Activated naive CD4-positive, alpha-beta T cell treated with anti-CD3 and anti-CD28 coated beads, Interleukin-2, amount 50 U/mL, for 16 hours (primary cell): ENCODE measurements at places on chromosomes 7 and 10.

GRCh38 chr7:138137423-138138171 lies 61.3 kb downstream of the AKR1D1 start:
- no peak for DNase-seq

GRCh38 chr10:70652761-70653657 lies 19.3 kb upstream of the ADAMTS14 start:
- DNase-seq: no peak

GRCh38 chr10:62696798-62697197 lies 107.7 kb upstream of the ADO start:
- DNase-seq: no peak

- no peak for DNase-seq
Observed at GRCh38 chr10:116716381-116716780, 26.0 kb downstream of the HSPA12A start.

DNA sequence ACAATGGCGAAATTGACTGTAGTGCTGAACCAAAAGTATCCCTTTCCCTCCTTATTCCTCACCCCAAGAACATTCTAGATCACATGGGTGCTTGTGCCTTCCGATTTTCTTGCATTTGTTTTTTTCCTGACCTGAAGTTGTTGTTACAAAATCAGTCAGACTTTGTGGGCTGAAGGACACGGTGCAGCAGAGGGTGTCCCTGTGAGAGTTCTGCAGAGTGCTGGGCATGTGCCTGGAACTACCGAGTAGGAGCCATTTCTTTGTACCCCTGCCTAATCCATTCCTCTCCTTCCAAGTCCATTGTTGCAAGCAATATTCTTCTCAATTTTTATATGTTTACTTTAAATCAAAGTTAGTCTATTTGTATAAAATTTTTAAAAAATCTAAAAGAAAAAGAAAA lies 35.3 kb upstream of the GJD4 start:
- no peak for DNase-seq

DNA sequence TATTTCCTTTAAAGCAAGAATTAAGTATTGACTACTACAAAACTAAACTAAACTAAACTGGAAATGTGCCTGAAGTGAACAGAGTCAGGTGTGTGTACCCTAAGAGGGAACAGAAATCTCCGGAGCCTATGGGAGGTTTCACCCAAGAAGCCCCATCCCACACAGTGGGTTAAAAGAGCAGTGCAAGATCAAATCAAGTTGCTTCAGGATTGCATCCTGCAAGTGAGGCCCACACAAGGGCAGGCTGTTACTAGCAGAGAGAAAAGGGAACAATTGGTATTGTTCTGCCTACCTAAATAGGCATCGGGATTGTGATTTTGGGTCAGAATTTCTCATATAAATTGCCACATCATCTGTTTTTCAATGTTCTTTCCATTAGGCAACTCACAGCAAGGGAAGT lies 113.3 kb upstream of the CDC14C start:
- DNase-seq: no peak

- DNase-seq: no peak
Observed at GRCh38 chr10:34813626-34814222, 1.4 kb downstream of the PARD3 start.

DNA sequence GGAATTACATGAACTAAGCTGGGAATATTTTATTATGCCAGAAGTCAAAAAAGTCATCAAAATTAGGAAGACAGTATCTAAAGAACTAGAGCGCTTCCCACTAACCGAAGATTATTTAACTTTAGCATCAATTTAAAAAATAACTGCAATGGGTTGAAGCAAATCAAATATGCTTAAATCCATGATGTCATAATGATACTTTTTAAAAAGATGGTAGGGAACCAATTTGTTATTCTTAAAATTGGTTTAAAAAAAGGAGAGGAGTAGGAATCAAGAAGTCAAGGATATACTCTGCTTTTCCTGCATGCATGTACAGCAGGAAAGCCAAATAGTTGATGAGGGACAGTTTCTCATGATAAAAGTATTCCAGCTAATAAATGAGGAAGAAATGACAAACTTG lies 3.2 kb upstream of the ASAH2 start:
- no peak for DNase-seq

- DNase-seq: no peak
Observed at GRCh38 chr10:13115832-13116803, 16.2 kb downstream of the OPTN start.

DNA sequence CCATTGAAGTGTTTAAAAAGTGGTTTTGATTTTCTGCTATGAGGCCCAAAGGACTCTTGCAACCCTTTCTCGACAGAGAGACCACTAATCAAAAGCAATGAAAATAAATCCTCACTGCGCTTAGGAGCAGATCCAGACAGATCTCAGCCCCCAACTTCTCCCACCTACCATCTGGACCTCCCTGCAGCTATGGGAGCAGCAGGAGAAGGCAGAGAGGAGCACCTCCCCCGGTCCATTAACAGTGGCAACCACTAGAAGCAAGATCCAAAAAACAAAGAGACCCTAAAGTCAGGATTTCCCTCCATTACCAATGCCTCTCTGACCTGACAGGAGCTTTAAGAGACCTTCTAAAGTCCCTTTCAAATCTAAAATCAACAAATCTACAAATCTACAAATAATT lies 99.0 kb upstream of the LSM8 start:
- no peak for DNase-seq

GRCh38 chr10:13351340-13351915 lies 3.3 kb upstream of the SEPHS1 start:
- peak; percentile 16 for DNase-seq

DNA sequence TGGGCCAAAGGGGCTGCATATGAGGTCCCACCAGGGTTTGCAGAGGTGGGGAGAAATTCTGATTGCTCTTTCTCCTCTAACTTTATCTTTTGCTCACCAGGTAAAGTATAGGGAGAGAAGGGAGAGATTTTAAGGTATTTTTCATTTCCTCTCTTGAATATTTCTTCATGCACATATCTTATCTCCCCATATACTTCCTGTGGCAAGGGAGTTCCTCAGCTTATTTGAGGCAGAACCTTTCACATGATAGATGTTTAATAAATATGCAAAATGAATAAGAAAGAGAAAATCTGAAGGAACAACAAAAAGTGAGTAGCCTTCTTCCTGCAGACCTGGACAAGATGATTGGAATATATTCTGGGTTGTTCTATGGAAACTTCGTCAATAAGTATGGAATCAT lies 67.4 kb upstream of the PDCD4 start:
- DNase-seq: no peak

DNA sequence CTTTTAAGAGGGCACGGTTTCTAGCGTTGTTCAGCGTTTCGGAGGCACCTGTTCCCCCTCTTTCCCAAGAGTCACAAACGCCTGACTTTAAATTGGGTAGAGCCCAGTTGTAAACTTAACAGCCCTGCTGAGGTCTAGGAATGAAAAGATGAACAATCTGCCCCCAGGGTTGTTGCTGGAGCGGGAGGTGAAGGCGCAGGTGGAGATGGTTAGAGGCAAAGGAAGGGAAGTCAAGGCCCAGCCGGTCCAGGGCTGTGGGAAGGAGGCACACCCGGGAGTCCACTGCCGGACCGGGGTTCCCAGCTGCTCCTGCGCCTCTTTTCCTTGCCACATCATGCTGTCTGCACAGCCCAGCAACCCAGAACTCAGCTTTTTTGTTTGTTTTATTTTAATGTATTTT lies 770 bp downstream of the PRXL2A start:
- DNase-seq: no peak

DNA sequence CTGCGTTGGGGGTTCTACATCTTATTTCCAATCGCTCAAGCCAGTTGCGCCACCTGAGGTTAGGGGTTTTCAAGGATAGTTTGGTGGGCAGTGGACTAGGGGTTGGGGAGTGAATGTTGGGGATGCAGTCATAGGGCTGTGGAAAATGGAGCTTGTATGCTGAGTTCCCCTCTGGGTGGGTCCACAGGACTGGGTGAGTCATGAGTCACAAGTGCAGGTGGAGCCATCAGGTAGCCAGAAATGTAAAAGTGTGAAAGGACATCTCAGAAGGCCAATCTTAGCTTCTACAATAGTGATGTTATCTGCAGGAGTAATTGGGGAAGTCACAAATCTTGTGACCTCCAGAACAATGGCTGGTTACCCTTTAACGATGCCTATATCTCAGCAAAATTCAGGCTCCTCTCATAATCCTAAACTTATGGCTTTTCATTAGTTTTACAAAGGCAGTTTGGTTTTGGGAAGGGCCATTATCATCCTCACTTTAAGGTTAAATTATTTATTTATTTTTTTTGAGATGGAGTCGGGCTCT lies 18.0 kb upstream of the MKRN1 start:
- no peak for DNase-seq

DNA sequence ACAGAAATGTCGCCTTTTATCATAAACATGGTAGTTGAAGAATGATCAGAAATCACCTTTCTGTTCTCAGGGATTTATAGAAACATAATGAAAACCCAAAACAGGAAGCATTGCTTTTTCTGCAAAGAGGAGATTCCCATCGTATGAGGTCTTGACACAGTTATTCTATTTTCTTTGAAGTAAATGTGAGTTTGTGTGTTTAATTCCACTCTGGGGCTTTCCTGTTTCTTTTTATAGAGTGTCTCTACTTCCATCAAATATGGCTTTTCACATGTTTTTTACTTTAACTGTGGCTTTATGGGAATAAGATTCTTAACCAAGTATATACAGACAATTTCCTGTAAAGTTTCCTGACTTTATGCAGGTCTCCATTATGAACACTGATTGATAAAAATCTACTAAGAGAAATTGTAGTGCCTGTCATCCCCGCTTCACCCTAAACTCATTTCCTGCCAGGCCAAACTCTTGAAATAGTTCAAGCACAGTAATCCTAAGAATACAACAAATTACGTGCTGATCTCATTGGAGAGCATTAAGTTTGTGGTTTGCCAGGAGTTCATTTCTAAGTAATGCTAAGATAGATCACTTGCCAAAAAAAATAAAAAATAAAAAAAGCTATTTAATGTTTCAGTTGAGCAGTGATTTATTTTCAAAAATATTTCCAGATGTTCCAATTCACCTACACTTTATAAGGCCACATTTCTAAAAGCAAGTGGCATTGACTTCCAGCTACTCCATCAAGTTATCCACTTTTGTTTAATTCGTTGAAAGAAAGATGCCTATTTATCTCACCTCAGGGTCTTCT lies 52.2 kb upstream of the SEC61G start:
- DNase-seq: no peak

DNA sequence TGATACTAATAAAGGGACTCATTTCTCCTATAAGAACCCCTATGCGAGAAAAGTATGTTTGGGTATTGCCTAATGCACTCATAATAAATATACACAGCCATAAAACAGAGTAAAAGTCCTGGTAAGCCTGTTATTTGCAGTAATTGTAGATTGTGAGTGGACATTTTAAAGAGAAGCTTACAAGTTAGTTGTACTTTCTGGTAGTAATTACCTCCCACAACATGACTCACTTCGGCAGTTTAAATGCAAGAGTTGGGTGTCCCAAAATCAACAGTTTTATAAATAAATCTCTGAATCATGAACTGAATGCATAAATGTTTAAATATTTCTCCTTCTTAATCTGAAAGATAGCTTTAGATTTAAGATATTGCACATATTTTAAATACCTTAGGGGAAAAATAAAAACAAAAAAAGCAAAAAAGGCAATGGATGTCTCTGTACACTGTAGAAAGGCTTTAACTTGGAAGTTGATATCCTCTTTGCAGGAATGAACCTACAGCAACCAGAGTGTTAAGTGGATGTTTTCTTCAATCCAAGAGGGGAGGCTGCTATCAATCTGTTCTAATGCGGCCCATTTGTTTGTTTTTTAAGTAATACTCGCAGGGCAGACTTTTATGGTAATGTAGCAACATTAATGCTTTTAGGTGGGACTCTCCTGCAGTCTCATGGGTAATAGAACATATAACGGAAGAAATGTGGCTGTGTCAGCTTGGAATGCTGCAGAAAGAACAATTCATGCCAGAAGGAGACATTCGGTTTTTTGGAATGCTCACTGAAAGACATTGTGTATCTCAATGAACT lies 57.3 kb upstream of the ZEB1 start:
- no peak for DNase-seq

GRCh38 chr10:11714750-11715365 lies 27.3 kb upstream of the ECHDC3 start:
- no peak for DNase-seq

GRCh38 chr7:135716677-135717238 lies 11.2 kb downstream of the SLC13A4 start:
- no peak for DNase-seq

DNA sequence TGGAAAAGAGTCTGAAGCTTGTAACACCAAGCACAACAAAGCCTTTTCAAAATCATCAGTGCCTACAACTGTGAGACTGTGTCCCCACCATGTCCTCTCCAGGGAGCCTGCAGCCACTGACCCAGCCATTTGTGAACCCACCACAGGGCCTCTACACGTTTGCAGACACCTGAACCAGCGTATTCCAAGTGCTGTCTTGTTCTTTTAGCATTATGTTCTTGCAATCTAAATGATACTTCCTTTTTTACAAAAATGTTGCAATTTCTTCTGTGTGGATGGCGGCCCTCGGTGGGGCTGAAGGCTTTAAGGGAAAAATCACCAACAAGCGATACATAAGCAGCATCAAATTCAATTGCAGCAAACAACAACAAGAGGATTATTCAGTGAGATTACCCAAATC lies 403.2 kb upstream of the MGMT start:
- DNase-seq: no peak

GRCh38 chr10:18254086-18254485 lies 113.9 kb downstream of the CACNB2 start:
- no peak for DNase-seq

GRCh38 chr7:38839851-38840250 lies 69.1 kb downstream of the VPS41 start:
- no peak for DNase-seq

GRCh38 chr7:114567416-114567815 lies 152.8 kb downstream of the FOXP2 start:
- DNase-seq: no peak

- DNase-seq: no peak
Observed at GRCh38 chr7:66323114-66323796, 118.1 kb downstream of the TPST1 start.

- DNase-seq: no peak
Observed at GRCh38 chr7:7519056-7519455, 16.6 kb downstream of the COL28A1 start.

DNA sequence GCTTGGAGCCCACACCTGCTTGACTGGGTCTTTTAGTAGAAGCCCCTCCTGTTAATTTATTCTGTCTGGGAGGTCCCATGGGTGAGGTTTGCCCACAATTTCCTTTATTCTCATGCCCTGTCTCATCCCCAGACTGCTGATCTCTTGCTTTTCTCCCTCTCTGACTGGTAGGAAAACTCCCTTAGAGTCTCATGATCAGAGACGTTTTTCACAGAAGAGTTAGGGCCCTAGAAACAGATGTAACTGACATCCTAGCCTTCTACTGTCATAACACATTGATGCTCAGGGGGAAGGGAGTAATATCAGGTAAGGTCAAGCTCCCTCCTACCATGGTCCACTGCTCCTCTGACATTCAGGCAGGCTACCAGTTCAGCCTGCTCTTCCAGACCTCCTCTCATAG lies 43.7 kb upstream of the WASL start:
- no peak for DNase-seq

GRCh38 chr10:51471271-51471670 lies 228.1 kb downstream of the CSTF2T start:
- no peak for DNase-seq
